Stimulated activated CD8-positive, alpha-beta memory T cell treated with anti-CD3 and anti-CD28 coated beads, Interleukin-15, amount 100 ng/mL, for 4 hours (primary cell): ENCODE measurements at places on chromosomes 6 and 20.

- no peak for DNase-seq
Measured at GRCh38 chr20:4227085-4227821, 211.9 kb upstream of the RNF24 start.

DNA sequence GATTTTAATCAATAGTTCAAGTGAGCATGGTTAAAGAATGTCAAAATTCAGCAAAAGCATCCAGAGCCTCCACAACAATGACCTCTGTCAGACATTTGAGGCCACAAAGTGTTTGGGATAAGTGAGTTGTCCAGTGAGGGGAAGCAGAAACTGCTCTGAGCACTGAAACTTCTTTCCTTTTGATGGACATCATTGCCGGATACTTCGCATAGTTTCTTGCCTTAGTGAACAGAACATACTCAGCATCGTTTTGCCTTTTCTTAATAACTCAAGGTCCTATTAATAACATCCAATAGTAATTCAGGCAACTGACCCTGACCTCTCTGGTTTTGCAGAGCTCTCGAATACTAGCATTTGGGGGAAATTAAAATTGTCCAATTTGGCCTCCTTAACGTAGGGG is 78.6 kb downstream of the EDN3 start:
- no peak for DNase-seq

DNA sequence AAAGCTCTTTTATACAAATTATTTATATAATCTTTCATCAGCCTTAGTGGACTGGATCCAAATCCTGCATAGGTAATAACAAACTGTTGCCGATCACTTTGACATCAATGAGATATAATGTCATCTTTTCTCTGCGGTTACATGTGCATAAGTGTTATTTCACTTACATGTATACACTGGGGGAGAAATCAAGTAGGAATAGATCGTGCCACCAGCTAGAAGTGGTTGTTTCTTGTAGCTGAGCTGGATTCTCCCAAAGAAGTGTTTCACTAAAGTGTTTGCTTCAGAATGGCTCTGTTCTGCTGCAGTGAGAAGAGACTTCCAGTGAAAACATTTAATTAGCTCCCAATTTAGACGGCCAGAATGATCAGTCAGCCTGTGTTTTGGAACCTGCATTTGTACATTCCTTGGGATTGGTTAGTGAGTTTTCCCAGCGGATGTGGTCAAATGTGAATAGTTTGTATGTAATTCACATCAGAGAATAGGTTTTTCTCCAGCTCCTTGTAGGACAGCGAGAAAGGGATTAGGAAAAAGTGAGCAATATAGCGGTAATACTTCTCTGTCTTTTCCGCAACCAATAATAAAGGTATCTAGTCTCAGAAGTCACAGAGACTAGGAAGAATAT is 163.1 kb upstream of the CCN2 start:
- DNase-seq = no peak

DNA sequence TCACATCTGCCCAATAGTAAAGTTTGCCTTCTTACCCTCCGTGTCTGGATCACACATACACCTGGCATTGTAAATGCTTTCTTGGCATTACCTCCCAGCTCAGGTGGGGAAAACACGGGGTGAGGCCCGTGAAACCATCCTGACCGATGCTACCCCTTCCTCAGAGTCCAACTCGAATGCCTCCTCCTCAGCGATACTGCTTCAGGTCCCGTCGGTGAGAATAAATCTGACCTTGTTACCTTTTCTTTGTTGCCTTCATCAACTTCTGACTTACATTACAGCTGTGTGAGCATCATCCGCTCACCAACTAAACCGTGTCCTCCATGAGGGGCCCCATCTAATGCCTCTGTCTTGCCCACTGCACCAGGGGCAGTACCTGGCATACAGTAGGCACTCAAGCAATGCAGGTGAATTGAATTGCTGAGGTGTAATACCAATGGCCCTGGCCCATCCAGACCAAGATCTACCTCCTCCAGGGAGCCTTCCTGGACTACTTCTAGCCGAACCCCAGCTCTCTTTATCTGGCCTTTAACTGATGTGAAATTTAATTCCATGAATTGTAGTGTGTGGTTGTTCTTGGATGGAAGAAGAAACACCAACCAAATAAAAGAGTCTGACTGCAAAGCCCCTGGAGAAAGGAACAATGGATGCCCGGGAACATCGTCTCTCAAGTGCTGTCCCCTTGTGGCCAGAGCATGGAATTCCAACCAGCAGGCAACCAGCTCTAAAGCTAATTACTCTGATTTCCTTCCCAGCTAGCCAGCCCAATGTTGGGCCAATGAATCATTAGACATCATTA is 141.5 kb downstream of the ANKRD60 start:
- no peak for DNase-seq

DNA sequence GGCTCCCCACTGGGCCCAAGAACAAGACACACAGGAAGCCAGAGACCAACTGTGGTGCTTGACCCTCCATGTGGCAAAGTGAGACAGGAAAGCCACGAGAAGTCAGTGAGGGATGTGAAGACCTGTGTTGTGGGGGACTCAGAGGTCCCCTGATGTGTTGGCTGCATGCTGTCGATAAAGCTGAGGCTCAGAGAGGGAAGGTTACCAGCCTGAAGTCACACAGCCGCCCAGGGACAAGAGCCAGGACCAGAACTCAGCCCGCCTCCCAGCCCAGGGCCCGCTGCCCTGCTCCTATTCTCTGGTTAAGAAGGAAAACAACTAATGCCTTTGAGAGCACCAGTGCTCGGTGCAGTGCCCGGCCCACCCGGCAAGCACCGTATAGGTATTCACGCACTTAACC is 63.5 kb downstream of the GRM4 start:
- DNase-seq = no peak

DNA sequence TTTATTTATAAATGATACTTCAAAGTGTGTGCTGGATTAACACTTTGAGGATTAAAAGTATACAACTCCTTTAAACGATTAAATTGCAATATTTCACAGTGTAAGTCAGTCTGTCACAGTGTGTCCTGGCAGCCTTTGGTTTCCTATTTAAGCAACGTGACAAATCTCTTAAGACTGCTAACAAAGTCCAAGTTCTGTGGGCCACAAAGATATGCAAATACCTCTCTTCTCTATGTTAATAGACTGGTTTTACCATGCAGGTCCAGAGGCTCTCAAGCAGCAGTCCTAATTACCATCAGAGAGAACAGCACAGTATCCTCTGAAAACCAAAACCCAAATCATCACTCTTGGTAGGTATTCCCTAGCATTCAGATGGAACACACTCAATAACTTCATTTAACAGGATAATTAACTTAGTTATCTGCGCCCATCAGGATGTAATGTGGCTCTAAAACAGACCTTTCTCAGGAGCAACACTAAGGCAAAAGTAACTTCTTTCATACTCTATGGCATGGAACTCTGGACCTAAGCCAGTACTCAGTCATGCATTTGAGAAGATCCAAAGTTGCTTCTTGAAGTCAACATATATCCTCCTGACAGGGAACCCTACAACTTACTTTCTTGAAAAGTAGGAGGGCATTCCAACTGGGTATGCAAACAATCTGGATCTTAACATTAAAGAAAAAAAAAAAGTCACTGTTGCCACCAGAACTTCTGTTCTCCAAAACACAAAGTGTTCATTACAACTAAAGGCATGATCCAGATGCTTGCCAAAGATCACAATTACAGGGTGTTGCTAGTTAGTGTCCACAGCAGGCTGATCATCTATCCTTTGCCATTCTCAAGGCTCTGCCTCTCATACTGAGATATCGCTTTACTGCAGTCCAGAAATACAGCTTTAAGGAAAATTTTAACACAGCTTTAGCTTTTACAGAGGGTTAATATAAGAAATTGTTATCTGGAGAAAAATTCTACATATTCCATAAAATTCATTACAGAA is 53.2 kb downstream of the MAN1A1 start:
- DNase-seq = no peak

- no peak for DNase-seq
Measured at GRCh38 chr6:149147938-149148718, 169.4 kb upstream of the TAB2 start.

- no peak for DNase-seq
Measured at GRCh38 chr6:44622555-44622954, 235.0 kb downstream of the CDC5L start.

DNA sequence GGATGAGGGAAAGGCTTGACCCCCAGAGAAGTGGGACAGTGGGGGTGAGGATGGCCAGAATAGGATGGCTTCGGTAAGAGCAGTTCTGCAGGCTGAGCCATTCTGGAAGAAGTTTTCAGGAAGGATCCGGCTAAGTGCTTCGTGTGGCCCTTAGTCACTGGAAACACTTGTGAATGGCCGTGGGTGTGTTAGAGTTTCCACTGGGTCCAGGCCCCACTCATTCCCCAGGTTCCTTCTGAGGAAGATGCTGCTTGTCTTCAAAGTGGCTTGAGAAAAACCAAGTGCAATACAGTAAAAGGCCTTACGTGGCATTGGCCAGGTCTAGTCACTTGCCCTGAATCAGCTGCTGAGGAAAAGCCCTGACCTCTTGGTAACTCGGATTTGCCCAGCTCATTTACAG is 27.9 kb downstream of the MANBAL start:
- no peak for DNase-seq

DNA sequence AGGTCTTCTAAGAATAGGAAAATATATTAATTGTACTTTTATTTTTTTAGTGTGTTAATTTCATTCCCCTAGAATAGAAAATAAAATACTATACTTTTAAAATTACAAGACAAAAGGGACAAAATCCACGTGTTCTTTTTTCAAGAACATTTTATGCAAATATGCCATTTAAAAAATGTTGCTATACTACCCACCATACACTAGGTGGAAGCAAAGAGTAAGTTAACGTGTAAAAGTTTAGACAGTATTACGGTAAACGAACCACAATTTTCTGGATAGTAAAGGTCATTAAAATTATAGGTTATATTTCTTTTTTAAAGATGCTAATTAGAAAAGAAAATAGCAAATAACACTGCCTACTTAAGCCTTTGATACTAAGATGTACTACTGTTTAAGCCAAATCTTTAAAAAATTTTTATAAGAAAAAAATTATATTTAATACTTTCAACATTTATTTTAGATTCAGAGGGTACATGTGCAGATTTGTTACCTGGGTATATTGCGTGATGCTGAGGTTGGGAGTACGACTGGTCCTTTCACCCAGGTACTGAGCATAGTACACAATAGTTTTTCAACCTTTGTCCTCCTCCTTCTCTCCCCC is 287.6 kb downstream of the PHF3 start:
- DNase-seq = no peak
